ENCODE measurements at places on chromosomes 4 and X.

DNA sequence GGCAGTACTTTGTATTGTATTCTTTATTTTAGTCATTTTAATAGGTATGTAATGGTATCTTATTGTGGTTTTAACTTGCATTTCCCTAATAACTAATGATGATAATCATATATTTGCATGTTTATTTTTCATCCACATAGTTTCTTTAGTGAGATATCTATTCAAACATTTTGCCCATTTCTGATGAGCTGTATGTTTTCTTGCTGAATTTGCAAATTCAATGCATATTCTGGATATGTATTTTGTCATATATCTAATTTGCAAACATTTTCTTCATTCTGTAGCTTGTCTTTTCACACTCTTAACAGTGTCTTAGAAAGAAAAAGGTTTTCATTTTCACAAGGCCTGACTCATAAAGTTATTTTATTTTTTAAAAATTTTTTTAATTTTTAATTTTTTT lies 372.1 kb downstream of the ZNF674 start:
- DNase-seq, result no peak

DNA sequence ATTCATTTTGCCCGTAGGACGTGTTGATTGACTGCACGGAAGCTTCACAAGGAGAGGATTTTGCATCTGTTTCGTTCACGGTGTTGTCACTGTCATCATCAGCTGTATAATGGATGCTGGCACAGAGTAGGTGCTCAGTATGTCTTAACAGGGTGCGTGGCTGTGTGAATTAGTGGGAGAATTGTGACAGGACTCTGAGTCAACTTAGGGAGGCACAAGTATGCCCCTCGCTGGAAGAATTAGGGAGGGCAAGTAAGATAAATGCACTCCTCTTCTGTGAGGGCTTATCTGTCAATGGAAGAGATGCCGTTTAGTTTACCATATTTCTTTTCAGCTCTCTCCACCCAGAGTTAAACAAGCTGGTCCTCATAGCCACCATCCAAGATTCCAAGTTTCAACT lies 107.2 kb downstream of the TRIML1 start:
- no peak for DNase-seq

GRCh38 chr4:132266374-132266773 lies 882.7 kb upstream of the PCDH10 start:
- DNase-seq, result peak; percentile 97

DNA sequence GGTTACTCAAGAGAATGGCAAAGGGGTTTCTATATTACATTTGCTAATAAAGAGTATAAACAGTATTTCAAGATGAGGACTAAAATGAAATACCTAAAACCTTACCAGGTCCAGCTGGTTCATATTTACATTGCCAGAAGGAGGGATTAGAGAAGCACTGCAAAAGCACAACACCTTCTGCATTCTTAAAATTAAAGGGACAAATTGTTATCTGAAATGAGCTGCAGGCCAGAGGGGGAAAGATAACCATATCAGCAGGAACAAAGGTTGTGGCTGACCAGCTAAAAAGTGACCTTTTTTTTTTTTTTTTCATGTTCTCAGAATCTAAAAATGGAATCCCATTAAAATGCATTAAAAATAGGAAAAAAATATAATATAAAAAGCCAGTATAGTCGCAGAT lies 39.7 kb downstream of the AFF2 start:
- no peak for DNase-seq

DNA sequence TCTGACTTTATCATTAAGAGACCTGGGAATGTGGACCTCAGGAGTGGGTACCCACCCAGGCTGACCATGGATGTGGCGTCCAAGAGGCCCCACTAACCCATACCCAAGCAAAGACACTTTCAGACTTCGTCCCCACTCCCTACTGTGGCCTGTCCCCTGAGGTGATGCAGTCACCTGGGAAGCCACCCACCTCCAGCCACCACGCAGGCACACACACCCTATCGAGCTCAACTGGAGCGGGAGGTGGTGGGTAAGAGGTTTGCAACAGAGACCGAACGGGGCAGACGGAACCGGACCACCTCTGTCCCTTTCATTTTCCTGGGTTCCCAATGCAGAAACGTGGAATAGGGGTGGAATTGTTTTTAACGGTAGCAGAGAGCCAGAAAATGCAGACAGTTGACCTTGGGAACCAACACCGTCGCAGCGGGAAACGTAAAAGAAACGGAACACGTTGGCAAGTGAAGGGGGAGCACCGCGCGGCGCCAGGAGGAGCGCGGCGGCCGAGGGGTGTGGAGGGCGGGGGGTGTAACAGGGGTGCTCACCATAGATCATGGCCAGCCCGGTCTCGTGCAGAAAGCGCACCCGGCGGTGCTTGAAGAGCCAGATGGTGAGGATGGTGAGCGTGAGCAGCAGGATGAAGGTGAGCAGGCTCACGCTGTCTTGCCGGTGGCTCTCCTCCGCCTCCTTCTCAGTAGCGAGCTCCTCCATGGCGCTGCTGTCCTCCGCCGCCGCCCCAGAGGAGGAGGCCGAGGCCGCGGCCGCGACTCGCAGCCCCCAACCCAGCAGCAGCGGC lies 559 bp downstream of the SLC9A7 start:
- DNase-seq, result peak; percentile 52
